T-cell (primary cell): ENCODE measurements at places on chromosomes 2 and 18.

DNA sequence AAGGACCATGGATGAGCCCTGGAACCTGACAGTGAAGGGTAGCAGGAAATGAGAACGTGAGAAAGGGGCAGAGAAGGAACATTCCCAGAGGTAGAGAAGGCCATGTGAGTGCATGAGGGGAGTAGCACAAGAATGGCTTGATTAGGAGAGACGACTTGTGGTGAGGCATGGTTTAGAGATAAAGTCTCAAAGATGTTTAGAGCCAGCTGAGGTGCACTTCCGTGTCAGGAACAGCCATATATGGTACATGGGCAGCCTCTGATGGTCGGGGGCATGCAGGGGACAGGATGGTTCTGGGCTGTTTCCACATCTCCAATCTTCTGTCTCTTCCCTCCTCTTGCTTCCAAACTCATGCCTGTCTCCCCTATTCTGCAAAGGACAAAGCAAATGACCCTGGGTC lies 28.8 kb upstream of the EFEMP1 start:
- DNase-seq = no peak

GRCh38 chr2:241496904-241497877 lies 11.2 kb downstream of the STK25 start:
- DNase-seq = no peak

DNA sequence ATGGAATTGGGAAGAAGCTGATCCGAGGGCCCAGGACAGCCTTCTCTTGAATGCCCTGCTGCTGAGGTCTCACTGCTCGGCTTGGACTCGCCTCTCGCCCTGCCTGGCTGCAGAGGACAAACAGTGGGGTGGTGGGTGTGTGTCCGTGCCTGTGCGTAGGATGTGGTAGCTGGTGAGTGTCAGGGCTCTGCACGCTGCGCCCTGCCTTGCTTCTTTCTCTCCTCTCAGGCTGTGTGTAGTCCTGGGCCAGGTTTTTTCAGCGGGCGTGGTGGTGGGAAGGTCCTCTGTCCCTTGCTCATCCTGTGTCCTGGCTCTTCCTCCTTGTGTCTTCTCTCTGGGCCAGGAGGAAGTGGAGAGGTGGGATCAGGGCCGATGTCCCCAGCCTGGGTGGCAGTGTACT lies 44.8 kb downstream of the RRM2 start:
- DNase-seq = no peak

GRCh38 chr2:207165121-207166038 lies at the start of gene KLF7:
TSS of gene KLF7 (minus strand) at chr2:207165948. CDS start at chr2:207165568, 380 bp downstream.
- DNase-seq = peak; percentile 67

- DNase-seq = no peak
These were observed 405.8 kb downstream of the EPHA4 start for GRCh38 chr2:221166292-221166691.

- DNase-seq = no peak
These were observed 1.4 kb downstream of the METTL8 start for GRCh38 chr2:171432206-171432968.

- DNase-seq = peak; percentile 55
These were observed 1.1 kb downstream of the CASP8 start for GRCh38 chr2:201261471-201261870.

DNA sequence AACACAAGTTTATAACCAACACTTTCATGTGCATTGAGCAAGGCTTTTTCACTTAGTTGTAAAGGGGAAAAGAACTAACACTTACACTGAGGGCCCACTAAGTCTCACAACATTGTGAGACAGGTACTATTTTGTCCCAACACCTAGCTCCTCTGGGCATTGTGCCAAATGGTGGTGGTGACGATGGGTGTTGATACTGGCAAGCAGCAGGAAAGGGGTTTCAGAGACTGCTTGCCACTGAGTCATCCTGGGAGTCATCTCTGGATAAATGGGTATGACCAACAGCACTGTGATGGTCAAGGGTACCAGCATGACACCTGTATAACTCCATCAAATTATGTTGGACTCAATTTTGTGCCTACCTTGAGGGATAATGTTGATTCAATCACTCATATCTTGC lies 138.8 kb upstream of the ITGA6 start:
- peak; percentile 43 for DNase-seq

DNA sequence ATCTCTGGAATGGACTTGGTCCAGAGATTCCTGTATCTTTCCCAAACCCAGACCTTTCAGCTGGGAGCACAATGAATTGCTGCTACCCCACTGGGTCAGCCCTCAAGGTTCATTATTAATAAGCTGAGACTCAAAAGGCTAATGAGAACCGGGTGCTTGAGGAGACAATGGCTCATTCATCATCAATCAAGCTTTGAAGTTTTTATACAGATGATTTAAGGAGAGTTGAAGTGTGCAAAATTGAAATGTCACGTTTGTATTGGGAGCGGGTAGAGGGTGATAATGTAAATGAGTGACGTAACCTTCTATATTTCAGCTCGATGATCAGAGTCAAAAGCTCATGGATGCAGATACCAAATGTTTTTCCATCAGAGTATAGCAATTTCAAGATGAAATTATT lies 744.9 kb downstream of the ERBB4 start:
- DNase-seq = no peak

DNA sequence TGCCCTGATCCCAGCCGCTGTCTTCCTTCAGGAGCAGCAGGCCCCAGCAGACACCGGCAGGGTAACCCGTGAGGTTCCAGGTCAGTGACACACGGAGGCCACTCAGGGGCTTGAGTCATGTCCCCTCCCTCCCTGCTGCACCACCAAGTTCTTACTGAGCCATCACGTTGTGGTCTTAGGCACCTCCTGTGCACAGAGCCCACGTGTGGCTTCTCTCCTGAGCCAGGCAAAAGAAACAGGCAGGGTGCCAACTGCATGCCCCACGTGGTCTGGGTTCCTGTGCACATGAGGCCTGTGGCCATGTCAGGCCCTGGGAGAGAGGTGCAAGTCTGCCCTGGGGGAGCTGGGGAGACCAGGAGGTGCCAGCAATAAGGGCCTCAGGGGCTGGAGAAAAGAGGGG lies 264.8 kb downstream of the KLHL29 start:
- no peak for DNase-seq

DNA sequence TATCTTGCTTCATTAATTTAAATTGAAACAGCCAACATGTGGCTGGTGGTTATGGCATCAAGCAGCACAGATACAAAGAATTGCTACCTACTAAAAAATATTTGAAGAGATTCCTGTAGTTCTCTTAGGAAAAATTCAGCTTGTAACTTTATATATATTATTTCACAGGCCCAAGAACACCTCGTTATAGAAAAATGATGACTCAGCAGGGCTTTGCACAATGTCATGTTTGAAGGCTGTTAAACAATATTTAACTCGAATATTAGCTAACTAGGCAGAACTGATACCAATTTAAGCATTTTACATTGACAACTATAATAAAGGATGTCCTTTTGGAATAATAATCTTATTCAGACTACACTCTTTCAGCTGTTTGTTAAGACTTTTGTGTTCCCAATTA lies 102.3 kb upstream of the LYPD1 start:
- DNase-seq = no peak

- no peak for DNase-seq
These were observed 293.8 kb downstream of the CNTNAP5 start for GRCh38 chr2:124318913-124319312.

- DNase-seq = no peak
These were observed 28.7 kb upstream of the CCDC150 start for GRCh38 chr2:196610796-196611195.

GRCh38 chr18:65721619-65722018 lies 29.2 kb upstream of the CDH7 start:
- no peak for DNase-seq

GRCh38 chr2:180733330-180733729 lies 247.1 kb upstream of the UBE2E3 start:
- no peak for DNase-seq

GRCh38 chr18:58058720-58059119 lies 14.7 kb downstream of the NEDD4L start:
- DNase-seq = no peak
